ENCODE measurements at places on chromosomes 12 and 14. TPM values are rescaled to one million over a fixed set of nuclear protein-coding genes. Genes with fewer than 3 reads are reported as not detected.

KLHL33 gene
- not detected for total RNA-seq

GRCh38 chr12:30438601-30439041 is 257.0 kb downstream of the IPO8 start:
- DNase-seq: no peak

- no peak for DNase-seq
Observed at GRCh38 chr12:93957870-93958269, 190.5 kb upstream of the PLXNC1 start.

PSMB5 gene
- 67.1 TPM for total RNA-seq

DNA sequence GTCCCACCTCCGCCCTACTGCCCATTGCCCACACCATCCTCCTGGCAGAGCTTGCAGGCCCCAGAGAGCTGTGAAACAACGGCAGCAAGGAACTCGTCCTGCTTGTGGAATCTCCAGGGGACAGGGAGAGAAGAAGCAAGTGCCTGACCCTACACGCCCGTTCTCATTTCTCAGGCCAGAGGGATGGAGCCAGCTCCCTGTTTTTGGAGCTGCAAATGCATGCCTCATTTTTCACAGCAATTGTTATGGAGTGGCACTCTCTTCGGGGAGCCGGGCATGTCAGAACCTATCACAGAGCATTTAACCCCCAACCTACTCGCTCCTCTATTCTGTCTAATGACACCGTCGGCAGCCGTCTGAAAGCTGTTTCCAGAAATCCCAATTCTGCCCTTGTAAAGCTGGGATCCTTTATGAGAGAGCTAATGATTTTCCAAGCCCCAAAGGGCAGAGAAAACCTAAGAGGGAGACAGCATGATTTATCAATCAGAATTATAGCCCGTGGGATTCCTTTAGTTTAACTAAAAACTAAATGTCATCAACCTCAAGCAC is 222.3 kb upstream of the NOS1 start:
- no peak for DNase-seq

GRCh38 chr14:62956413-62956812 is 88.8 kb downstream of the KCNH5 start:
- no peak for DNase-seq

PPP1R3E gene
- 70.4 TPM for total RNA-seq

GRCh38 chr12:63814146-63814772 is 30.2 kb upstream of the SRGAP1 start:
- DNase-seq: peak; percentile 14

GRCh38 chr12:131941987-131942341 is 7.8 kb upstream of the EP400 start:
- no peak for DNase-seq

DNA sequence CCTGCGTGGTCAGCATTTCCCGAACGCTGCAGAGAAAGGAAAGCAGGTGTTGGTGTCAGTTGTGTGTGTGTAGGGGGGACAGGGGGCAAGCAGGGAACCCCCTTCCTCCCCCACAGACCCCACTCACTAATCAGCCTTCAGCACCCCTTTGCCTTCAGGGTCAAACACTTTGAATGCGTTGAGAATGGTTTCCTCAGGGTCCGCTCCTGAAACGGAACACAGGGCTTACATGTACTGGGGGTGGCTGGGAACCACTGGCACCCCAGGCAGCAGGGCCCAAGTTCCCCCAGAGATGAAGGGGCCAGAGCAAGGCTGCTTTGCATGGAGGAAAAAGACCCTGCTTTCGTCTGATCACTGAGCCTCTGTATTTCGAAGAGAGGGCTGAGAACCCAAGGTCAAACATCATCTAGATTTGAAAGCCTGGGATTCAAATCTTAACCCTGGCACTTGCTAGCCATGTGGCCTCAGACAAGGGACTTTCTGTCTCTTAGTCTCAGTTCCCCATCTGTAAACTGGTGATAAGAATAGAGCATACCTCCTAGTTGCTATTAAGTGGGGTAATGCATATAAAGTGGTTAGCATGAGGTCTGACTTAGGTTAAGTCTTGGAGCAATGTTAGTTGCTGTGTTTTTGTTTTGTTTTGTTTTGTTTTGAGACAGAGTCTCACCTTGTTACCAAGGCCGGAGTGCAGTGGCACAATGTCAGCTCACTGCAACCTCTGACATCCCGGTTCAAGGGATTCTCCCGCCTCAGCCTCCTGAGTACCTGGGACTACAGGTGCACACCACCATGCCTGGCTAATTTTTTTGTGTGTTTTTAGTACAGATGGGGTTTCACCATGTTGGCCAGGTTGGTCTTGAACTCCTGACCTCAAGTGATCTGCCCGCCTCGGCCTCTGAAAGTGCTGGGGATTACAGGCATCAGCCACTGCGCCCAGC is 7.0 kb downstream of the MYL2 start:
- DNase-seq: peak; percentile 50

LRTM2 gene
- not detected for total RNA-seq

- DNase-seq: no peak
Observed at GRCh38 chr14:48086516-48086915, 411.1 kb upstream of the MDGA2 start.

All from Karpas-422 (cell line).